ENCODE measurements at places on chromosomes 3 and 15.

- DNase-seq = no peak
Measured at GRCh38 chr3:69107841-69108240, 14.6 kb downstream of the LMOD3 start.

DNA sequence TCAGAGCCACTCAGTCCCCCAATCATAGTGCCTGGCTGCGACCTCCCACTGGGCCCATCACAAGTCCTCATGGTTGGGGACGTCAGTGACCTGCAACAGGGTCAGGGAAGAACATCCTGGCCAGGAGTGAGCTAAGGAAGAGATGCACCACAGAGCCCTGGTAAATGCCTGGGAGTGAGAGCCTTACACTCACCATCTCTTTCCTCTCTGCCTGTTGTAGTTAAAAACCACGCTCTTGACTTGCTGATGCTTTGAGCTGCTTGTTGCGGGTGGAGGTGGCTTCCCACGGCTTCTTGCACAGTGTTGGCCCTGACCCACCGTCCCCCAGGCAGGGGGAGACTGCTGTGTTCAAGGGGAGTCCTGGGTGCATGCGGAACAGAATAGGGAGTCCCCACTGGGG is 91.1 kb upstream of the RGMA start:
- no peak for DNase-seq

- DNase-seq = no peak
Measured at GRCh38 chr3:3699816-3700633, 99.2 kb upstream of the LRRN1 start.

- no peak for DNase-seq
Measured at GRCh38 chr3:194856296-194856695, 170.6 kb downstream of the FAM43A start.
